ENCODE measurements at places on chromosomes 16 and 17.

GRCh38 chr17:66807182-66807581 is 27.7 kb upstream of the CACNG5 start:
- no peak for ATAC-seq

DNA sequence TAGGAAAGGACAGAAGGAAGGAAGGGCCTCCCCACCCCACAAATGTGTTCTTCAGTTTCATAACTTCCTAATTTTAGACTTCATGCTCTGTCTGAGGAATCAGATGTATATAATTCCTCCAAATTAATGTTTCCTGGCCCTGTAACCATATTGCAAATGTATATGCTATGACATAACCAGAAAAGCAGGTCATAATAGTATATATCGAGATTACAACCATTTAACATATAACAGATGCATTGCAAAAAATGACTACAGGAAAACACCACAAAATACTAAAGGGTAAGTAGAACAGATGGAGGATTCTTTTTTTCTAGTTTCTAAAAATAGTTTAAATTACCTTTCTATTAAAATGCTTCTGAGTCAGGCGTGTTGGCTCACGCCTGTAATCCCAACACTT is 3.1 kb upstream of the EXOC7 start:
- ATAC-seq: no peak

DNA sequence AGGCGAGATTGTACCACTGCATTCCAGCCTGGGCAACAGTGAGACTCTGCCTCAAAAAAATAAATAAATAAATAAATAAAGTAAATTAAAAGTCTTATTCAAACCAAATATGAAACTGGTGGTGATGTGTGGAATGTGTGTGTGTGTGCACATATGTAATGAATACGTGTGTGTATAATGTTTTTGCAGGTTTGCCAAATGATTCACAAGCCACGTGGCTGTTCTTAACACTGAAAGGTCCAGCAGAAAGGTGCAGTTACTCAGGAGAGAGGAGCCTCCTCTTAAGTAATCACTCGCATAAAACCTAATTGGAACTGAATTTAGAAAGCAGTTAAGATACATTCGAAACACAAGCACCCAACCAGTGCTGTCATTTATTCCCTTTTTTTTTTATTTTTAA is 22.9 kb downstream of the GDE1 start:
- ATAC-seq: no peak

DNA sequence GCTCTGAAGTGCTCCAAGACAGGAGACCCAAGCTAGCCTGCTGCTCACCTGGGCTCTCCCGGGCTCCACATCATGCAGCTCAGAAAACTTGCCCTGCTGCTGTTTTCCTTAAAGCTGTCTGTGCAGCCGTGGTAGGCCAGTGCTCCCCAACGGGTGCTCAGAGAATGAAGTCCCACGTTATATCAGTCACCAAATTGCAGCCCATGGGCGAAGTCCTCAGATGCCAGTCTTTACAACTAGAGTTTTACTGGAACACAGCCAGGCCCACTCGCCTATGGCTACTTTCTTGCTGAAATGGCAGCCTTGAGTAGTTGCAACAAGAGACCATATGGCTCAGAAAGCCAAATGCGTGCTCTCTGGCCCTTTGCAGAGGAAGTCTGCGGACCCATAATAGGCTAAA is 6.3 kb downstream of the CREBBP start:
- no peak for ATAC-seq

DNA sequence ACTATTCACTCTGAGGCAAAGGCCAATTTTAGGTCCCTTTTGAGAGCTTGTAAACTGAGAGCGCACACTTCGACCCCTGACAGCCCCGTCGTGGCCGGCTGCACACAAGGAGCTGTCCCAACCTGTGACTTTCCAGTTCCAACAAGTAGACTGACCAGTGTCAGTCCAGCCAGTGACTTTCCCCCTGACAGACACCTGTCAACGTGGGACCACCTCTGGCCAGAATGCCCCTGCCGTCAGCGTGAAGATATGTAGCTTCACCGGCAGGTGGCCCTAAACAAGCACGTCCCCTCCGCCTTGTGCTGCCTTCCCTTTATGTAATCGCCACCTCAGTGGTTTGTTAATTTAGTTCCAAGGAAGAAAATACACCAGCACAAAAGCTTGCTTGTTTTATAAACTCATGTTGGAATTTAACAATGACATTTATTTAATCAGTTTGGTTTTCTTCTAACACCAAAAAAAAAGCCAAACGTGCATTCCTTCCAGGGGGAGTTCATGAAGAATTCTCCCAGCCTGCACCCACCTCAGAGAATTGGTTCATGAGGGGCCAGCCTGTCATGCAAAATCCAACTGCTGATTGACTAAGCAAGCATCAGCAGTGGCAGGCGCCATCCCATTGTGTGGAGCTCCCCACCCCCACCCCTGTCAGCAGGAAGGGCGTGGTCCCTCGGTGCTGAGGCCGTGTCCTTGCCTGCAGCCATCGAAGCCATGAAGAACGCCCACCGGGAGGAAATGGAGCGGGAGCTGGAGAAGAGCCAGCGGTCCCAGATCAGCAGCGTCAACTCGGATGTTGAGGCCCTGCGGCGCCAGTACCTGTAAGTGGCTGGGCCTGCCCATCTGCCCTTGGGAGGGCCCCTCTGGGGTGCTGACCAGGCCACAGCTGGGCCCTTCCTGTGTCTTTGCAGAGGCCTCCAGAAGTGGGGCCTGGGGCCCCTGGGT is 33.9 kb downstream of the PLD6 start:
- ATAC-seq: no peak

DNA sequence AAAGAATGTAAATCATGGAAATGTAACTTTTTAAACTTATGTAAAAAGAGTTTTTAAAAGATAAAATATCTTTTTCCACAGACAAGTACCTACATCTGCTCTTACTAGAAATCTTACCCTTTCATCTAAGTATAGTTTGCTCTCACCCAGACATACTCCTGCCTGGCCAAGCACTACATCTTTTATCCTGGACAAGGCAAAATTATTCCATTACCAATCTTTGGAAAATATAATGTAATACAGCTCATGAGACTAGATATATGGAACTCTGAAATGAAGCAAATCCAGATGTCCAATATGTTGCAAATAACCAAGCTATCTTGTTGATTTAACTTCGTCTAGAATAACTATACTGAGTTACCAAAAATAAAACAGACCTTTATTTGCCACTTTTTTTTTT is 50.0 kb downstream of the VMP1 start:
- no peak for ATAC-seq

GRCh38 chr17:56110463-56111135 is 42.7 kb upstream of the ANKFN1 start:
- no peak for ATAC-seq

DNA sequence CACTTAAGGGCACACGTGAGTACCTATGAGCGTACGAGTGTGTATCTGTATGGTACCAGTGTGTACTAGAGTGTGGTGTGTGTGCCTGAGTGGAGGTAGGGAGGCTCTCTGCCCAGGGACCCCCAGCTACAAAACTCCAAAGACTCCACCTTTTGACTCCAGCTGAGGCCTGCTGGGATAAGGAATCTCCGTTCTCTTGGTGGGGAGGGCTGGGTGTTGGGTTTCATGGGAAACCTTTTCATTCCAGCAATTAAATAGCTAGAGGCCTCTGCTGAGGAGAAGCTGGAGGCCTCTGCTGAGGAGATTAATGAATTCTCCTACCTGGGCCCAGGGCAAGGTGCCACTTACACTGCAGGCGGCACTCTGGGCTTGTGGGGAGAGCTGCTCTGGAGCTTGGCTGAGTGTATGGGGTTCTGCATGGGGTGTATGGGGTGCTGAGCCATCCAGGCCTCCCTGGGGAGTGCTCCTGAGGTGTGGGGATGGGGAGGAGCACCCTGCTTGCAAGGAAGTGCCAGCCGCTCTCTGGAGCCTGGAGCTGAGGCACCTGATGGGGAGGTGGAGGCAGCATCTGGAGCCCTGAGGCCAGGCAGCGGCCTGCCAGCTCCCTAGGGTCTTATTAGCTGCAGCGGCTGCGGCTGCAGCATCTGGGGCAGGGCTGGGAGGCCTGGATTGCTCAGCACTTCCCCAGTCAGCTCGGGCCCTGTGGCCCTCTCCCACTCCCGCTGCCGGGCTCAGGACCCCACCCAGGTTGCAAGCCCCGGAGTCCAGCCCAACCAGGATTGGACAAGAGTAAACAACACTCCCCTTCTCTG is 4.6 kb downstream of the ANKRD13B start:
- ATAC-seq: no peak

DNA sequence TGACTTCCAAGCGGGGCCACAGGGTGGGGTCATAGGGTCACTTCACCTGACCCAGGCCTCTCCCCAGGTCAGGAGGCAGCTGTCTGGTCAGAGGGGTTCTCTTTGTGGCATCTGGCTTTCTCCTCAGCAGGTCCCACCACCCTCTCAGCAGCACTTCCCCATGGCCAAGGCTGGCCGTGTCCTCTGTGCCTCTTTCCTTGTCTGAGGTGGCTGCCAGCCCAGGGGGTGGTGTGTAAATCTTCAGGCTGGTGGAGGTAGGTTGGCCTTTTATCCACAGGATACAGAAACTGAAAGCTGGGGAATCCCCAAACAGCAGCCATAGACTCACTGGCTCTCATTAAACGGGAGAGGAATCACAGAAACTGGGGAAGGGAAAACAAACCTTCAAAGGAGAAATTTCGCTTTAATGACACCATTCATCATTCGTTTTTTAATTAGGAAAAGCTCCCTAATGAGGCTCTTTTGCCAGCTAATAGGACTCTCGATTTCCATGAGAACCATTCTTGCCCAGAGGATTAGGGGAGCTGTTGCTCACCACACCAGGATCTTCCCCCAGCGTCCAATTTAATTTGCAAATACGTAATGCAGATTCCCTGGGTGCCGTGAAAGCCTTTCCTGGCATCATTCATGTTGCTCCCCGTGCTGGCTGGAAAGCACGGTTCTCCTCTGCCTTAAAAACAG is 18.0 kb downstream of the C17orf75 start:
- peak; percentile 62 for ATAC-seq

GRCh38 chr17:1422885-1423284 is 22.9 kb upstream of the YWHAE start:
- ATAC-seq: peak; percentile 53

- ATAC-seq: peak; percentile 84
Measured at GRCh38 chr16:72172105-72173034, at the start of gene PMFBP1. TSS of gene PMFBP1 (minus strand) at chr16:72172155. CDS start at chr16:72171208, 947 bp downstream.

DNA sequence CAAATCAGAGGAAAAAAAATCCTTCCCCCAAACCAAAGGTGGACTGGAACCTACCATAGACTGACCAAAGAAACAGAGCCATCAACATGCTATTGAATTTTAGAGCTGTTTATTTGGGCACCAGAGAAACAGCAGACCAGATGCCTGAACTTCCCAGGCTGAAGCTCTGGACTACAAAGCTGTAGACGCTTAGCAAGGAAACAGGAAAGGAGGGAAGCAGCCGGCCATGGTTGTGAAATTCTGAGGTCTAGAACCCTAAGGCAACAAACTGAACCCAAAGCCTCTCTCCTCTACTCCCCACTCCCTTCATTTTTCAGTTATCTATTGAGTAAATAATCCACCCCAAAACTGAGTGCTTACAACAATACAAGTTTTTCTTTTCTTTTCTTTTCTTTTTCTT is 45.4 kb upstream of the MEIOC start:
- ATAC-seq: no peak

- no peak for ATAC-seq
Measured at GRCh38 chr16:13634253-13634652, 285.7 kb upstream of the ERCC4 start.

GRCh38 chr16:67424261-67424615 is 6.7 kb upstream of the HSD11B2 start:
- no peak for ATAC-seq

DNA sequence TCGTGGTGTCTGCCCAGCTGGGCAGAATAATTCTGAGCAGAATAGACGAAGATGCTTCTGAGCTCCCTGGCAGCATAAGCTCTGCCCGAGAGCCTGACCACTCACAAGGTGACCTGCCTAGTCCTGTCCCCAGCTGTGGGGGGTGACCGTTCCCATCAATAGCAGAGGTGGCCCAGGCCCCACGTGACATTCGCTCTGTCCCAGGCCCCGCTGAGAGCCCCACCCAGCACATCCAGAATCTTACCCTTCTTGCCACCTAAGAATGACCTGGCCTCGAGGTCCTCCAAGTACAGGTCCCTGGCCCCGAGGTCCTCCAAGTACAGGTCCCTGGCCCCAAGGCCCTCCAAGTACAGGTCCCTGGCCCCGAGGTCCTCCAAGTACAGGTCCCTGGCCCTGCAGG is 695 bp upstream of the TMEM204 start:
- ATAC-seq: no peak

DNA sequence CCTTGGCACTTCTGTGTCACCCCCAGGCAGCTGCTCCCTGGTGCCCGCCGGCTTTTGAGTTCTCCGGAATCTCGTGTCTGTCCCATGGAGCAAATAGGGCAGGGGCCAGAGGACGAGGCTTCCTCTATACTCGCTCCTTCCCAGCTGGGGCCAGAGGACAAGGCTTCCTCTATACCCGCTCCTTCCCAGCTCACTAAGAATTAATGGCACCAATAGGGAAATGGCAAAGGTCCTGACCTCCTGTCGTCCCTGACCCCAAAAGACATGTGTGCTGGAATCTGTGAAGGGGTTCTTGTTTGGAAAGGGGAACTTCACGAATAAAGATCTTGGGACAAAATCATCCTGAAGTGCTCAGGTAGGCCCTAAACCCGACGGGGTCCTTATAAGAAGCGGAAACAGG is 7.6 kb downstream of the SGSH start:
- ATAC-seq: no peak

- no peak for ATAC-seq
Measured at GRCh38 chr16:31134091-31134571, 1.4 kb downstream of the PRSS8 start.

GRCh38 chr17:58096892-58097291 is 13.7 kb downstream of the DYNLL2 start:
- ATAC-seq: no peak
